ENCODE measurements at places on chromosomes 1 and 21. TPM values are rescaled to one million over a fixed set of nuclear protein-coding genes. Genes with fewer than 3 reads are reported as not detected.

DNA sequence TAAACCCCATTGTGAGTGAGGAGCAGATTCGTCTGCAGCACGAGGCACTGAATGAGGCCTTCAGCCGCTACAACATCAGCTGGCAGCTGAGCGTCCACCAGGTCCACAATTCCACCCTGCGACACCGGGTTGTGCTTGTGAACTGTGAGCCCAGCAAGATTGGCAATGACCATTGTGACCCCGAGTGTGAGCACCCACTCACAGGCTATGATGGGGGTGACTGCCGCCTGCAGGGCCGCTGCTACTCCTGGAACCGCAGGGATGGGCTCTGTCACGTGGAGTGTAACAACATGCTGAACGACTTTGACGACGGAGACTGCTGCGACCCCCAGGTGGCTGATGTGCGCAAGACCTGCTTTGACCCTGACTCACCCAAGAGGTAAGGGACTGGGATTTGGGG lies 132.2 kb downstream of the PAPPA2 start:
- H3K27ac ChIP-seq, result no peak overlapping the region
- no peaks in the 10 kb centered on the region for H3K4me1 ChIP-seq
- DNase-seq, result no peak
- no peaks in the 10 kb centered on the region for H3K36me3 ChIP-seq
- no peak overlapping the region for H3K4me3 ChIP-seq

DNA sequence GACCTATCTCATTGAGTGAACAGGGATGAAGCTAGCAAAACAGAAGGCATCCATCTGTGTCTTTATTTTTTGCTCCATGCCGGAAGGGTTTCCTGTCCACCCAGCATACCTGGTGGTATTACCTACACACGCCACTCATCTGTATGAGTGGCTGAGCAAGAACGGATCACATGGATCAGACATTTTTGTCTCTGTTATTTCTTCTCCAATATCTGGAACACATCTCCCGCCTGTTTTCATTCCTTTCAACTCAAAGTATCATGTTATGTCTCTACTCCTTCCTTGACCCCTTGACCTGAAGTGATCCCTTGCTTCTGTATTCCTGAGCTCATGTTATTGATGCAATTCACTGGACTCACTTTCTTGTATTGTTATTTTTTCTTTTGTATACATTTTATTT lies 24.7 kb downstream of the ADAMTS1 start:
- DNase-seq, result no peak
- no peak overlapping the region for H3K4me3 ChIP-seq
- H3K27ac ChIP-seq, result no peak overlapping the region

DNA sequence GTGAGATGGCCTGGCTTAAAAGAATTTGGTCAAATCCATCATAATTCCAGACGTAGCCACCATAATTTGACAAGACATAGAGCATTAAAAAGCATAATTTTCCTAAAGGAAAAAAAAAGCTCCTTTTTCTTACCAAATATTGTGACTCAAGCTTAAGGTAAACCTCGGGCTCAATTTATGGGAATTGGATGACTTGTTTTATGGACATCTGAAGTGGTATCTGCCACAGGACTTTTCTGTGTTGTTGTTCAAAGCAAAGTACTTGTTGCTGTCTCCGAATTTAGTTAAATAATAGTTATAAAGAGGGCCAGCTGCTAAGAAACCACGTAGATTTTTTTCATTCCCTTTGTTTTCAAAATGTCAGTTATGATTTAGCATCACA lies 1.1 kb downstream of the MPZL1 start:
- H3K4me1 ChIP-seq, result peaks cover 50% of the 10 kb centered on the region
- H3K27ac ChIP-seq, result peak overlapping the region; percentile 83
- peaks cover 8% of the 10 kb centered on the region for H3K36me3 ChIP-seq
- DNase-seq, result no peak
- H3K4me3 ChIP-seq, result peak overlapping the region; percentile 91

DNA sequence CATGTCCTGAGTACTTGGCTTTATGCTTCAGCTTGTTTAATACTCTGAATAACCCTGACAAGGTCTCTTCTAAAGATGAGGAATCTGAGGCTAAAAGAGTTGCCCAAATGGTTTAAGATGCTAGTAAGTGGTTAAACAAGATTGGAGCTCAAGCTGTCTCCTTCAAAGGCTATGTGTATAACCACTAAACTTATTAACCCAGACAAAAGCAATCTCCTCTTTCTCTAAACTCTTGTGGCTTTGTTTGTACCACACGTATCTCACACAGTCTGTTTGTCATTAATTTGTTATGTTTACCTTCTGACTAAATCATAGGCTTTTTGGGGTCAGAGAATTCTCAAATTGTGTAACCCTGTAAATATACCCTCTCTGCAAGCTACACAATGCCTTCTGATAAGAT lies 89.9 kb downstream of the HMCN1 start:
- no peaks in the 10 kb centered on the region for H3K36me3 ChIP-seq
- no peak overlapping the region for H3K4me3 ChIP-seq
- peaks cover 25% of the 10 kb centered on the region for H3K4me1 ChIP-seq
- H3K27me3 ChIP-seq, result no peaks in the 10 kb centered on the region

GRCh38 chr1:192730198-192730597 lies 78.6 kb upstream of the RGS2 start:
- H3K27ac ChIP-seq, result no peak overlapping the region
- no peaks in the 10 kb centered on the region for H3K27me3 ChIP-seq
- no peaks in the 10 kb centered on the region for H3K36me3 ChIP-seq
- no peak overlapping the region for H3K4me3 ChIP-seq

CCDC181 gene
- 7.3 TPM for total RNA-seq

PHF13 gene
- 29.1 TPM for total RNA-seq

- H3K27ac ChIP-seq, result peak overlapping the region; percentile 77
- no peaks in the 10 kb centered on the region for H3K27me3 ChIP-seq
- no peak for DNase-seq
- peaks cover 22% of the 10 kb centered on the region for H3K4me1 ChIP-seq
- no peak overlapping the region for H3K4me3 ChIP-seq
Measured at GRCh38 chr21:42956824-42957630, 17.3 kb upstream of the PKNOX1 start.

DNA sequence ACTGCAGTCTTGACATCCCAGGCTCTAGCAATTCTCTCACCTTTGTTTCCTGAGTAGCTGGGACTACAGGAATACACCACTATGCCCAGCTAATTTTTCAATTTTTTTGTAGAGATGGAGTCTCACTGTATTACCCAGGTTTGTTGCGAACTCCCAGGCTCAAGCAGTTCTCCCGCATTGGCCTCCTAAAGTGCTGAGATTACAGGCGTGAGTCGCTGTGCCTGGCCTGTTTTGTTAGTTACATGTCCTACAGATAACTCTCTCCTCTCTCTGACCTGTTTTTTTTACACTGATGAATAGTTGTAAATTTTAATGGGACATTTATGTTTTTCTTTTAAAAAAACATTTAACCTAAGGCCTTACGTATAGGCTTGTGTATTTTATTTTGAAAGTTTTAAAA lies 19.8 kb downstream of the PTBP2 start:
- H3K4me1 ChIP-seq, result peaks cover 7% of the 10 kb centered on the region
- no peak overlapping the region for H3K4me3 ChIP-seq
- H3K27ac ChIP-seq, result peak overlapping the region; percentile 20
- peaks cover 28% of the 10 kb centered on the region for H3K36me3 ChIP-seq
- no peaks in the 10 kb centered on the region for H3K27me3 ChIP-seq

DNA sequence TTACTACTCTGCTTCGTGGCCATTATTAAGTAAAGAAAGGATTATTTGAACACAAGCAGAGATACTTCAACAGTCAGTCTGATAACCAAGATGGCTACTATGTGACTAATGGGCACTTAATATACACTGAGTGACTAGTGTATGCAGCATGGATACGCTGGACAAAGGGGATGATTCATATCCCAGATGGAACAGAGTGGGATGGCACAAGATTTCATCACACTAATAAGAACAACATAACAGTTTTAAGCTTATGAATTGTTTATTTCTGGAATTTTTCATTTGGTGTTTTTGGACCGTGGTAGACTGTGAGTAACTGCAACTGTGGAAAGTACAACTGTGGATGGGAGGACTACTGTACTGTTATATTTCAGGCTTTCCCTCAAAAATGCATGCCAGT lies 9.4 kb downstream of the ZCCHC17 start:
- DNase-seq, result no peak
- H3K4me3 ChIP-seq, result no peak overlapping the region
- no peaks in the 10 kb centered on the region for H3K27me3 ChIP-seq
- H3K4me1 ChIP-seq, result no peaks in the 10 kb centered on the region

CELA2B gene
- not detected for total RNA-seq

GRCh38 chr1:30611741-30612309 lies 111.6 kb downstream of the MATN1 start:
- H3K36me3 ChIP-seq, result no peaks in the 10 kb centered on the region
- no peak overlapping the region for H3K27ac ChIP-seq
- H3K4me3 ChIP-seq, result no peak overlapping the region
- DNase-seq, result peak; percentile 18
- peaks cover 22% of the 10 kb centered on the region for H3K27me3 ChIP-seq

- no peak for DNase-seq
- peaks cover 19% of the 10 kb centered on the region for H3K27me3 ChIP-seq
- peaks cover 12% of the 10 kb centered on the region for H3K4me1 ChIP-seq
Measured at GRCh38 chr1:206970446-206970845, at the start of gene FCAMR. TSS of gene FCAMR (minus strand) at chr1:206970460. CDS start at chr1:206970125, 335 bp downstream.

GRCh38 chr1:224783006-224783651 lies 146.3 kb upstream of the DNAH14 start:
- no peak overlapping the region for H3K27ac ChIP-seq
- H3K27me3 ChIP-seq, result no peaks in the 10 kb centered on the region
- no peaks in the 10 kb centered on the region for H3K36me3 ChIP-seq
- peaks cover 8% of the 10 kb centered on the region for H3K4me1 ChIP-seq
- H3K4me3 ChIP-seq, result no peak overlapping the region

DNA sequence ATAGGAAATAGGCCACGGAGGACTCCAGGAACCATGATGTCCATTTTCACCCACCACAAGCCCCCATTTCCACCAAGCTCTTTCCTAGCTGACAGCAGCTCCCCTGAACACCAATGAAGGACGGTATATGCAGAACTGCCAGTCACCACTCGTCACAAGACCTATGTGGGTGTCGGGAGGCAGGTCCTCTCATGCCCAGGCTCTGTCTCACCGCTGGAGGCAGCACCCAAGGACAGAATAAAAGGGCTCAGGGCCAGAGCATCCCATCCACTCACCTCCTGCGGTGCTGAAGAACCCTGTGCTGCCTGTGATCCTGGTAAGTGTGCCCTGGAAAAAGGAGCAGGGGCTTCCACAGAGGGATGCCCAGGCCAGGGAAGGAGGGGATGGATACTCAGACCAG lies at the start of gene LCE1F:
Gene LCE1F, plus strand, starts transcription at position 266 of the 400 bp plus-strand sequence. CDS start 1,232 bp downstream, outside the sequence.
- no peak for DNase-seq
- peaks cover 2% of the 10 kb centered on the region for H3K36me3 ChIP-seq
- no peak within 1 kb of the TSS for H3K27ac ChIP-seq
- no peak within 1 kb of the TSS for H3K4me3 ChIP-seq
- H3K4me1 ChIP-seq, result no peaks in the 10 kb centered on the region

ASPM gene
- total RNA-seq, result 17.1 TPM

- peak overlapping the region; percentile 87 for H3K27ac ChIP-seq
- no peaks in the 10 kb centered on the region for H3K27me3 ChIP-seq
- DNase-seq, result no peak
- no peaks in the 10 kb centered on the region for H3K36me3 ChIP-seq
Measured at GRCh38 chr1:202074985-202075384, 47.7 kb upstream of the GPR37L1 start.

PPM1J gene
- total RNA-seq, result 0.43 TPM

DNA sequence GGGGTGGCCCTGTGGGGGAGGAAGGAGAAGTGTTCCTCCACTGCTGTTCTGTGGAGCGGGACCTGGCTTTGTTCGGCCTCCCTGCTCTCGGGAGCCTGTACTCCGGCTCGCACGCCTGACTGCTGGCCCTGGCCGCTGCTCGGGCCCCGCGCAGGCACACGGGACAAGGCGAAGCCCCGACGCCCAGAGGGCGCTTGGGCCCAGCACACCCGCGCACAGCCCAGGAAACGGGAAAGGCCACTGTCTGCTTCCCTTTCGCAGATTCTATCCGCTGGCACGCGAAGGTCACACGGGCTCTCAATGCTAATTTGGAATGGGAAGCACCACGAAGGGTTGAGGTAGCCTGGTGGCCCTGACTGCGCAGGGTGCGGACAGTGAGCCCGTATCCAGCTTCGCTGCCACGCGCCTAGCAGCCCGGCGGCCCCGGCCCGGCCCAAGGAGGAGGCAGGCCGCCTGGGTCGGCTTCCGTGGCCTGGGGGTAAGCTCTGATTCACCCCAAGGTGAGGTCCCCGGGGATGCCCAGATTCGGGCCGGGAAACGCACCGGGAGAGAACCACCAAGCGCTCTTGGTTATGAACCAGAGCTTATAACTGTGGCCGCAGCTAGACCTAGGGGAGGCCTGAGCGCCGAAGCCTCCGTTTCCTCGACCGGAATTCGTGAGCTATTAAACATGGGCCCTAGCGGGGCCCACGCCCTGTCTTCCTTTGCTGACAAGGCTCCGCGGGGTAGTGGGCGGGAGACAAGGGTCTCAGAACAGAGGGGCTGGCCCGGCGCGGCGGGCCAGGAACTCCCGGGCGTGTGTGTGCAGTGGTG lies 19.7 kb upstream of the TBX15 start:
- DNase-seq, result no peak
- peak overlapping the region; percentile 27 for H3K4me3 ChIP-seq
- H3K27ac ChIP-seq, result no peak overlapping the region
- peaks cover 4% of the 10 kb centered on the region for H3K4me1 ChIP-seq
- no peaks in the 10 kb centered on the region for H3K36me3 ChIP-seq

SNX7 gene
- total RNA-seq, result 29.7 TPM

HSD3B1 gene
- not detected for total RNA-seq

DNA sequence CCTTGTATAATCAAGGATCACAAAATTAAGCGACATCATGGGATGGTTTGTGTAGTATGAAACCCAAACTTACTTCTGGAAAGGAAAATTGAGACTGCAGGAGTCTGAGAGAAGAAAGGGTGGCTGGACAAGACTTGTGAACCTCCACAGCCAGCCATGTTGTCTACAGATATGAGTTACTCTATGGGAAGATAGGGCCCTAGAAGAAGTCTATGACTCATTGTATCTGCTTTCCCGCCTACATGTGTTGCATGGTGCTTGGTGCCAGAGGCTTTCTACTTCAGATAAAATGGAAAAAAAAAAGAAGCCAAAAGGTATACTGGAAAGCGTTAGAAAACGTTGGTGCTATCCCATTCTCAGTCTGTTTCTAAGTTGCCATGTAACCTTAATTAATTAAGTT lies 18.7 kb upstream of the OR6N2 start:
- no peak for DNase-seq
- no peak overlapping the region for H3K4me3 ChIP-seq
- no peaks in the 10 kb centered on the region for H3K36me3 ChIP-seq

DNA sequence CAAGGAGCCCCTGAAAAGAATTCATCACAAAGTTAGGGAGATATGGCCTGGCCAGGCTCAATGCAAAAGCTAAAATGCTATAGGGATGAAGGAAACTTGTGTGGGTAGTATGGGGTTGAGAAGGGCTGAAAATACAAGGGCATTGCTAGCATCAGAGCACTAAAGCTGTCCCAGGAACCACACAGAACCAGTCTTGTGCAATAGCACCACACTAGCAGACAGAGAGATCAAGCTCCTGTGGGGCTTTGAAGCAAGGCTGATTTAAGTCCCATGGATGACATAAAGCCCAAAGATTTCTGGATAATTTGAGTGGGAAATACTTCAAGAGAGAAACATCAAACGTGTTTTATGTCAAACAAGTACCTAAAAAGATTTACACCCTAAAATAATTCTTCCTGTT lies 97.1 kb downstream of the VAV3 start:
- DNase-seq, result no peak
- H3K27me3 ChIP-seq, result peaks cover 31% of the 10 kb centered on the region
- no peak overlapping the region for H3K27ac ChIP-seq
- no peaks in the 10 kb centered on the region for H3K36me3 ChIP-seq
- H3K4me1 ChIP-seq, result peaks cover 2% of the 10 kb centered on the region

GRCh38 chr1:226825746-226826100 lies 44.7 kb upstream of the PSEN2 start:
- no peak overlapping the region for H3K27ac ChIP-seq
- DNase-seq, result no peak
- H3K27me3 ChIP-seq, result peaks cover 13% of the 10 kb centered on the region
- H3K36me3 ChIP-seq, result no peaks in the 10 kb centered on the region

All from progenitor cell of endocrine pancreas (in vitro differentiated cells).